Non-pigmented ciliary epithelial cell (primary cell): ENCODE measurements at places on chromosomes 13 and 19.

GRCh38 chr13:77810878-77811277 is 107.8 kb downstream of the EDNRB start:
- no peak for DNase-seq

DNA sequence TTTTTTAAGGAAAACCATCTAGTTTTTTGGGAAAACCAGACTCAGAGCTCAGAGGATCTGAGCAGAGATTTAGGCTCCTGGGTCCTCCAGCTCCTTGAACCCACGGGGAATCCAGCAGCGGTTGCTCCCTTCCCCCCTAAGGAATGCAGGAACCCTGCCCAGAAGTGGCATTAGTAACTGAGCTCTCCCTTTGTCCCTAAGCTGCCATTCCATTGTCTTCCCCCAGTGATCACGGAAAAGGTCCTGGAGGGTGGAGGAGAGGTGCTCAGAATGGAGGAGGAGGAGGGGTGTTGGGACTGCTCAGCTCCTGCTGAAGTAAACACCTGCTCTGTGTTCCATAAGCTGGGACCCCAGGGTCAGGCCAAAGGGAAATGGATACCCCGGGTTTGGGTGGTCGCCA is 16.8 kb upstream of the OR1M1 start:
- DNase-seq = no peak

- DNase-seq = no peak
Observed at GRCh38 chr13:101565317-101565716, 112.8 kb downstream of the ITGBL1 start.

DNA sequence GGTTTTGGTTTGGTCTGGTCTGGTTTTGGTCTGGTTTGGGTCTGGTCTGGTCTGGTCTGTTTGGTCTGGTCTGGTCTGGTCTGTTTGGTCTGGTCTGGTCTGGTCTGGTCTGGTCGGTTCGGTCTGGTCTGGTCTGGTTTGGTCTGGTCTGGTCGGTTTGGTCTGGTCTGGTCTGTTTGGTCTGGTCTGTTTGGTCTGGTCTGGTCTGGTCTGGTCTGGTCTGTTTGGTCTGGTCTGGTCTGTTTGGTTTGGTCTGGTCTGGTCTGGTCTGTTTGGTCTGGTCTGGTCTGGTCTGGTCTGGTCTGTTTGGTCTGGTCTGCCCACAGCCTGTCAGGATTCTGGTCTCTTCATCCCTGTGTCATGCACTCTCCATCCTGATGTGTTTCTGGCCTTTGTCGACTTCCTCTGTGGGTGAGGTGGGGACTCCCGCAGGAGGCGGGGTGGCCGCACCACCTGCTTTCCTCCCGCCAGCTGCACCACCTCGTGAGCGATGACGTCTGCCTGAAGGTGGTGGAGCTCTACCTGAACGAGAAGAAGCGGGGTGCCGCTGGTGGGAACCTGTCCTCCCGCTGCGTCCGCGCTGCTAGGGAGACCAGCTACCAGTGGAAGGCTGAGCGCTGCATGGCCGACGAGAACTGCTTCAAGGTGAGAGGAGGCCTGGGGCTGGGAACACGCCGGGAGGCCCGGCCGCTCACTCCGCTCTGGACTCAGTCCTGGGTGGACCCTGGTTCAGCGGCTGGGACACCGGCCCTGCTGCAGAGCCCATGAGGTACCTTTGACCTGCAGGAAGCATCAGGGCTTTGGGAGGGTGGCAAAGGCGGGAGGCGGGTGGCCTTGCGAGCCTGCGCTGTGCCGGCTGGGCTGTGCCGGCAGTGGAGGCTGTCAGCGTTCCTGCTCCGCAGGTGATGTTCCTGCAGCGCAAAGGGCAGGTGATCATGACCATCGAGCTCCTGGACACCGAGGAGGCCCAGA is 12.9 kb upstream of the F2RL3 start:
- DNase-seq = no peak

DNA sequence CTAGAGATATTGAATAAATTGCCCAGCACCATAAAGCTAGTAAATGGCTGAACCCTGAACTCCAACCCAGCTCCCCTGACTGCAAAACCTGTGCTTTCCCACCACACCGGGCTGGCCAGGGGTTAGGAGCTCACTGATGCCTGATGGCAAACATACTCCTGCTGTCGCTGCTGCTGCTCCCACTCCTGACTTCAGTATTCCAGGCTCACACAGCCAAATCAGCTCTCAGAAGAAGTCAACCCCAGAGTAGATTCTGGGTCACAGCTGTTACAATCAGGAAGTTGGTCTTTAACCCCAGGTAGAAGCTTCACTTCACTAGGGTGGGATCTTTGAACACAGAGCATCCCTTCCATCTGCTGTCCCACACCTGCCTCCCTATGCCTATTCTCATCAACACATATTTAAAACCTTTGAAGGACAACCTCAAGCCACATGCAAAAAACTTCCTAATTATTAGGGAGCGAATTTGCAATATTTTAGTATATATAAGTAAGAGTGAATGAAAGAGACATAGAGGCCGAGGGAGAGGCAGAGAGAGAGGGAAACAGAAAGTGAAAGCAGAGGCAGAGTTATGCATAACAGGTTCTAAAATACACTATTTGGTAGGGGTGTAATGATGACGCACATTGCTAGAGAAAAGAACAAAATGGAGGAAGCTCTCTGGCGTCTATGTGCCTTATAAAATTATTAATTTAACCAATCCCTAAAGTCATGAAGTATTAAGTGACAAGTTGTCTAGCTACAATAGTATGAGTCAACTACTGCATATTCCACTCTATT is 99.4 kb upstream of the SERP2 start:
- no peak for DNase-seq

- DNase-seq = no peak
Observed at GRCh38 chr19:49567861-49568441, 12.4 kb downstream of the NOSIP start.

GRCh38 chr13:29749401-29750182 is 100.8 kb downstream of the UBL3 start:
- no peak for DNase-seq

- DNase-seq = no peak
Observed at GRCh38 chr13:38518328-38518727, 168.5 kb upstream of the FREM2 start.

DNA sequence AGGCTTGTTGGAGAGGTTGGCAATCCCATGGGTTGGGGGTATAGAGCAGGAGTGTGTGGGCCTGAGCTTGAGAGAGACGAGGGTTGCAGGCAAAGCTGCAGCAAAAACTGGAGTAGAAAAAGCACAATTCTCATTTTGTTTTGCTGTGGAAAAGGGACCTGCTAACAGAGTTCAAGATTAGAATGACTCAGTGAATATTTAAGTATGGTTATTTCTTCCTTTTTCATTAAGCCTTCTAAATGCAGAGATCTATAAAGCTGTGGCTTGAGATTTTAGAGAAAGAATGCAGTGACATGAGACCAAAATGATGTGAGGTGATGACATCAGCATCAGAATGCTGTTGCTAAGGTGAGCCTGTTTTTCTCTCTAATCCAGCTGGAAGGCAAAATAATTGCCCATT is 10.8 kb upstream of the MBNL2 start:
- no peak for DNase-seq

GRCh38 chr19:34172661-34173192 is 423 bp downstream of the LSM14A start:
- DNase-seq = no peak
